ENCODE measurements at places on chromosomes 1 and 21.

DNA sequence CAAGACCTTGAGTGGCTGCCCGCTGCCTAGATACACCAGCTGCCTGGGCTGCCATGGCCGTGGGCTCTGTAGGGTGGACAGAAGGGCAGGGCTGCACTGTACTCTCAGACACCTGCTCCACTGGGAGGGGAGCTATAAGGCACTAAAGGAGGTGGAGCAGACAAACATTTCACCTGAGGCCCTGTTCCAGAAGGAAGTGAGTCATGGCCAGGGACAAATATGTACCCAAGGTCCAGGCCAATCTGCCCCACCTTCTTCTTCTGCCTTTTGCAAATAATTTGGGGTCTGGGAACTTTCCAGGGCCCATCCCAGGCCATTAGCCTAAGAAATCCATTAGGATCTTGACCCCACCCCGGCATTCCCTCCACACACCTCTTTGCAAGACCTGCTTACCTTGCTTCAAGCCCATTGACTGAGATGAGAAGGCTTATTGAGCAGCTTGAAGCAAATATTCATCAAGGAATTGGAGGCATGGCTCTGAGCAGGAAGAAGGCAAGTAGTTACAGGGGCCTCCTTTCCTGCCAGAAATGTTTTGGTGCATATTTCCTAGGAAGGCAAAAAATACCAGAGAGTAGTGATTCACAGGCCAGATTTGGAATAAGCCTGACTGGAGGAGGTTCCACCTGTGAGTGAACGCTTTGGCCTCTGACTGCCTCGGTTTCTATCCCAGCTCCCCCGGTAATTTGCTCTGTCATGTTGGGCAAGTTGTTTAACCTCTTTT, at the start of gene CAPN8:
CAPN8 (minus strand) TSS at position 110 of the 721 bp plus-strand sequence; CDS start at position 55, 55 bp downstream.
- no peak for DNase-seq

GRCh38 chr1:155989242-155990004, 11.1 kb upstream of the ARHGEF2 start:
- peak; percentile 31 for DNase-seq

GRCh38 chr1:32201011-32201855, 838 bp downstream of the CCDC28B start:
- no peak for DNase-seq

GRCh38 chr1:174068000-174068399, 45.8 kb upstream of the RC3H1 start:
- no peak for DNase-seq

GRCh38 chr1:86396498-86396890, 371 bp upstream of the ODF2L start:
- DNase-seq, result no peak

DNA sequence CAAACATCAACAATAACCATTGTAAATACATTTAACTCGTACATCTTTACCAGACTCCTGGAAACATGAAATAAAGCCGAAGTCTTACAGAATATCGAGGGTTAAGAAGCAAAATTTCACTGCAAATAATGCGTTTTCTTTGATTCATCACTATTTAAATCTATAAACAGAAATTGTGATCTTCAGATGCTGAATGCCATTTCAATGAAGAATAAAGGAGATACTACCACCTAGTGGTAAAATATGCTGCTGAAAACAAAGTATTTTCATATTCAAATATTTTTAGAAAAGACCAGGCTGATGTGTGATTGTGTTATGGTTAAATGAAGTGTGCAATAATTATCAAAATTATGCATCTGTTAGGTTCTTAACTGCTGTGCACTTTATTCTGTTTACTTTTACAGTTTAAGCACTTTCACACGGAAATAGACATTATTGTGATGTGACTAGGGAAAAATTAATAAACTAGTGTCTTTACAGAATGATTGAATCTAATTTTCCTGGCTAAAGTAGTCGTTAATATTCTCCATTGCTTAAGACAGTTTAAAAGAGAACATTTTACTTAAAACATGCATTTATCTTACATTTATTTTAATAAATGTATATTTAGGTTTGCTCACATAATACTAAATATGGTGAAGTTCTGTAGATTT, 1093.1 kb downstream of the MRPL39 start:
- no peak for DNase-seq

- no peak for DNase-seq
These were observed 25.6 kb downstream of the CDKN2C start for GRCh38 chr1:50995651-50996050.

- no peak for DNase-seq
These were observed 8.3 kb upstream of the ZNF669 start for GRCh38 chr1:247112479-247112781.

DNA sequence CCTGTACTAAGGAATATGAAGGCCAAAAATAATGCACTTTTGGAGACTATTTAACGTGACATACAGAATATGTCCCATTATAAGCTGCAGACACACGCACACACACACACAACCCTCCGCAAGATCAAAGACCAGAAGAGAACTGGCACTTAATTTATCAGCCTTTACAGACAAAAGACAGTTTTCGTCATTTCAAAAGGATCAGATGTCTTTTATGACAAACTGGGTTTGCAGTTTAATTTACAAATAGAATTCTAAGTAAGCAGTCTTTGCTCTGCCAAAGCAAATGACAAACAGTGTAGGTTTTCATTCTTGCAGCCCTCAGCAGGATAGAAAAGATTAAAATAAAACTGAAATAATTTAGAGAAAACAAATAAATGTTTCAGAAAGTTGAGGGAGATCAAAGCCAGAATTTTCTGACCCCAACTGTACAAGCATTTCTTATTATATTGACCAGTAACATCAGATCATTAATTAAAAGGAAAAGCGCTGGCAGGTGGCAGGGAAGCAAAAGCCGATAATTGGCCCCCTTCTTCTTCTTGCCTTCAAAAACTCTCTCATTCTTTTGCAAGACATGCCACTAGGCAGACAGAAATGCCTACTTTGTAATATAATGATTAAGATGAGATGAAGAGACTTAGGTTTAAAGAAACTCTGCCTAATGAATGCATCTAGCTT, 169.0 kb downstream of the DENND1B start:
- DNase-seq, result no peak

DNA sequence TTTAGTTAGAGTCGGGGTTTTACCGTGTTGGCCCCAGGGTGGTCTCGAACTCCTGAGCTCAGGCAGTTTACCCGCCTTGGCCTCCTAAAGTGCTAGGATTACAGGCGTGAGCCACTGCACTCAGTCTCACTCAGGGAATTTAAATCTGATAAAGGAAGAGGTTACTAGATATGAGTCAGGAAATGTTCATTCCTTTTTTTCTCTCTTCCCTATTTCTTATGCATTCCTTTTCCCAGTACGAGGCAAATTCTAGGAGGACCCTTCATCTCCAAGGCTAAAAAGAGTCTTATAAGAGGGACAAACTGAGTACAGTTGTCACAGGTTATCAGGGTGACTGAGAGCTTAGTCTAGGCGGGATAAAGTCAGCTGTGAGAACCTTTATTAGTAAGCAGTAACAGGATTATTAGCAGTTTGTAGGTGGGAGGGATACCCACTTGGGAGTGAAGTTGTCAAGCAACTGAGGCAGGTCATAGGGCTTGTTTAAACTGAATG, 9.1 kb downstream of the MACF1 start:
- DNase-seq, result no peak

GRCh38 chr1:1598051-1598719, 1.8 kb downstream of the FNDC10 start:
- no peak for DNase-seq

- DNase-seq, result no peak
These were observed 120.3 kb downstream of the PPIAL4G start for GRCh38 chr1:148362626-148363438.

GRCh38 chr1:7580923-7581753, 190.0 kb upstream of the VAMP3 start:
- DNase-seq, result no peak

DNA sequence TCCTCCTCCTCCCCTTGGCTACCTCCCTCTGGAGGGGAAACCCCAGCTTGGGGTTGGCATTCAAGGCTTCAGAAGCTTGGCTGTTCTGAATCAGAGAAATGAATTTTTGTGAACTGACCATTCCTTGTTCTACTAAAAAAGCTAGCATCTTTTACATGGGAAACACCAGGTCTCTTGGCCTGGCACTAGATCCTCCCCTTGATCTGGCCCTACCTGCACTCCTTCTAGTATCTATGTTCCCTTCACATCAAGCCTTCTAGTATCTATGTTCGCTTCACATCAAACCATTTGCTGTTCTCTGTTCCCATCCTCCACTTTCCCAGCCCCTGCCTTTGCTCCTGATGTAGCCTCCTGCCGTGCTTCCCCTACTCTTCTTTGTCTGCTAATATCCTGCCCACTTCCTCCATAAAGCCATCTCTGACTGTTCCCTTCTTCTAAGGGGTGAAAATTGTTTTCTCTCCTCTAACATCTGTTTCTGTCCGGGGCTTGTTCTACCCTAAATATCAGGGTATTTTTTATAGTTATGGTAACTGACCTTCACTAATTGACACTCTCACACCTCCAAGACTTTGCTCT, 25.8 kb downstream of the FAM151A start:
- DNase-seq, result no peak

DNA sequence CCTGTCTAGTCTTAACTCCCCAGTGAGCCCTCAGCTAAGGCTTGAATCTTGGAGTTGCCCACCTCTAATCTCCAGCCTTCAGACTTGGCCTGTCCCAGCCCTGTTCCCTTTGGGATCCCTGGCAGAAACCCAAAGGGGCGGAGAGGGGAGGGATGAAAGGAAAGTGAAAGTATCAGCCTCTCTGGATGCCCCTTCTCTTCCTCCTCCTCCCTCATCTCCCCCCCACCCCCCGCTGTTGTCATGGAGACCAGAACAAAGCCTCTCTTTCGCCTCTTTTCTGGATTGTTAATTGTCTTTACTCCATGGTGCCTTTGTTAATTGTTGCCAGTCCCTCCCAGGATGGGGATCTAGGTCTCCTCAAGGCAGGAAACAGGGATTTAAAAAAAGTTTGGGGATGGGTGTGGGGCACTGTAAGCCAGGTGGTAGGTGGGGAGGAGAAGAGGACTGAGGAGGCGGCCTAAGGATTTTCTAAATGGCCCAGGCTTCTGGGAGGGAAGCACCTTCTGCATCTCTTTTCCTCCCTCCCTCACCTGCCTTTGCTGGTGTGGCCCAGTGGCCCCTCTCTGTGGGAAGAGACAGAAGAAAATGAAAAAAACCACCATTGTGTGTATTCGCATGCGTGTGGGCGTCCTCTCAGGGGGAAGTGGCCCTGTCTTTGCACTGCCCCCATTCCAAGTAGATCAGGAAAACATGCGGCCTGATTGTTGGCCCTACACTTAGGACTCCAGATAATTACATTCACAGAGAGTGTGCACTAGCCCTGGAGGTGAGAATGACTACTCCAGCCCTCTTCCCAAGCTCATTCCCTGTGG, 7.5 kb upstream of the SOX13 start:
- DNase-seq, result no peak

DNA sequence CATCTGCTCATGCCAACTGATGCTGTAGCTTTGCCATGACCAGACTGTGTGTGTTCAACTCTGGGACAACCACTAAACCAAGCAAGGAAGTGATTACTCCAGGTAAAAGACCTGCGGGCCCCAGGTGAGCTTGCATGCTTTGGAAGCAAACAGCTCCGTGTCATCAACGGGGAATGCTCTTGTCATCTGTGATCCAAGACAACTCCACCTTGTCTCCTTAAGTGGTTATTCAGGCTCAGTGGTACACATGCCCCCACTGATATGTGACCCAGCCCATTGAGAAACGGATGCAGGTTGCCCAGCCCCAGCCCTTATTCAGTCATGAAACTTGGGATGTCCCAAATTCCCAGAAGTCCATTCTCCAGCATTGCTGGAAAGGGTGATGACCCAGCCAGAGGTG, 89.0 kb downstream of the TIAM1 start:
- no peak for DNase-seq

GRCh38 chr1:100834777-100835660, 59.6 kb downstream of the EXTL2 start:
- no peak for DNase-seq

DNA sequence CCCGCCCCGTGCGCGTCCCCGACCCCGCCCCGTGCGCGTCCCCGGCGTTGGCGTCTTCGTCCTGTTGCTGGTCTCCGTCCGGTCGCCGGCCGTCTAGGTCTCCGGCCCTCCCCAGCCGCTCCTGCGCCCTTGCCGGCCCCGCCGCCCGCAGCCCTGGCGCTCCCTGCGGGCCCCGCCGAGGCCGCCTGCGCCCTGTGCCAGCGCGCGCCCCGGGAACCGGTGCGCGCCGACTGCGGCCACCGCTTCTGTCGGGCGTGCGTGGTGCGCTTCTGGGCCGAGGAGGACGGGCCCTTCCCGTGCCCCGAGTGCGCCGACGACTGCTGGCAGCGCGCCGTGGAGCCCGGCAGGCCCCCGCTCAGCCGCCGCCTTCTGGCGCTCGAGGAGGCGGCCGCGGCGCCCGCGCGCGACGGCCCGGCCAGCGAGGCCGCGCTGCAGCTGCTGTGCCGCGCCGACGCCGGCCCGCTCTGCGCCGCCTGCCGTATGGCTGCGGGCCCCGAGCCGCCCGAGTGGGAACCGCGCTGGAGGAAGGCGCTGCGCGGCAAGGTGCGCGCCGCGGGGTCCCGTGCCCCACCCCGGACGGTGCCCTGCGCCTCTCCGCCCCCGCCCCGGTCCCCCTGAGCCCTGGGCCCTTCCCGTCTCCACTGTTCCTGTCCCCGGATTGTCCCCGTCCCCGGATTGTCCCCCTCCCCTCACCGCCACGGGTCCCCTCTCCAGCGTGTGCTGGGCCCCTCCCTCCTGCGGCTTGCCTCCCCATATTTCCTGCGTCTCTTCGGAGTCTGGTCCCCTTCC, at the start of gene RNF187:
RNF187 (plus strand) TSS at position 47 of the 789 bp plus-strand sequence.
- DNase-seq, result no peak

DNA sequence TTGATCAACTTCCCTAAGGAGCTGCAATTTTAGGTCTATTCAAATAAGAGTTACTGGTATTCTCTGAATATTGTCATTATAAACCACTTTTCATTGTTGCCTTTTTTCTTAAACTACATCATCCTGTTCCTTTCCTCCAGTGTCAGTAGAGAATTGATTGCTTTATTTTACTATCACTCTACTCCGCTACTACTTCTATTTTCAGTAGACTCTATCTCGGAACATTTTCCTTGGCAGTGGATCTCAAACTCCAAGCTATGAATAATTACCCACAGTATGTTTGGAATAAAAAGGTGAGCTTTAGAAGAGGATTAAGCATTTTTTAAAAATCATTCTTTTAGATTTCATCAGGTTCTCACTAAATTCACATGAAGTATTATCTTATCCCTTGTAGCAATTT, 224.9 kb downstream of the GREM2 start:
- DNase-seq, result no peak
